ENCODE measurements at places on chromosomes 5 and 9.

DNA sequence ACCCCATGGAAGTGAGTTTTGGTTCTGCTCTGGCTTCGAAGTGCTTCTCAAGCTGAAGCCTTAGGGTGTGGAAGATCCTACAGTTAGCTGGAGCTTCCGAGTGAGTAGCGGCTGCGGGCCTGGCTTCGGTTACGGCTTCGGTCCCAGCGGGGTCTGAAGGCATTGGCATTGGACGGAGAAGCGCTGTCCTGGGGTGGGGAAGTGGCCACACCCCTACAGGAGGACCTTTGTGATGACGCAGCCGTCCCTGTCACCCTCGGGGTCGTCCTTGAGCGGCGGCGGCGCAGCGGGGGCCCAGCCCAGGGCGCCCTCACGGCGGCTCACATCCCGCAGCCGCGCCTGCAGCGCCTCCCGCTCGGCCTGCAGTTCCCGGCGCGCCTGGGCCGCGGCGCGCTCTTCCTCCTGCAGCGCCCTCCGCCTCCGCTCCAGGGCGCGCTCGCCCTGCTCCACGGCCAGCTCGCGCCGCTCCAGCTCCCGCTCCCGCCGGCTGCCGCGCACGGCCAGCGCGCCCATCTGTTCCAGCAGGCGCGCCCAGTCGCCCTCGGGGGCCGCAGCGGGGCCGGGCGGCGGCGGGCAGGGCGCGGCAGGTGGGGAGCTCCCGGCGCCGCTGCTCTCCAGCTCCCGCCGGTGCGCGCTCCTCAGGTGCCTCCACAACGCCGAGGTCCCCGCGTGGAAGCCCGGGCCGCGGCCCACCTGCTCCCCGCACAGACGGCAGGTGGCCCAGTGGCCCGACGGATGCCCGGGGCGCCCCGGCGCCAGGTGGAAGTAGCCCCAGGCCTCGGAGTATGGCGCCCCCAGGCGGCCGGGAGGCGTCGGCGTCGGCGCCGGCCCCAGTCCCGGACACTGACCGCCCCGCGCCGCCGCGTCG, 9.9 kb downstream of the ZBED3 start:
- DNase-seq, result peak; percentile 46

DNA sequence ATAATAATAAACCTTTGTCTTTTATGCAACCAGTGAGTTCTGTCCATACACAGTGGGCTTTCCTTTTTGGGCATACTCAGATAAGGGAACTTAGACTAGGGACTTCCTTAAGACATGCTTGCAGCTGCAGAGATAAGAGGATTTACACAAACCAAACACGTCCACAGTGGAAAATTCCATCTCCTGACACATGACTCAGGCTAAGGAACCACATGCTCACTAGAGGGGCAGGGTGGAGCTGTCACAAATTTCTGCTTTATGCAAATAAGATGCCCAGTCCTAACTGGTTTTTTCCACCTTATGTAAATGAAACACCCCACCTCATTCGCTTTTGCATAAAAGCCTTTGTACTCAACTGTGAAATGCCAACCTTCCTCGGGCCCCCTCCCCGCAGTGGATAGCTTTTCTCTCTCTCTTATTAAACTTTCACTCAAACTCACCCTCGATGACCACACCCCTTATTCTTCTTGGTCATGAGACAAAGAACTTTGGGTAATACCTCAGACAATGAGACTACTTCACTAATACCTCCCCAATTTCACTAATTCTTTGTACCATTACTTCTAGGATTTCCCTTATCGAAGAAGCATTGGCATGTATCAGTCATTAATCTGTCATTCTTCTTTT, 170.3 kb upstream of the FTMT start:
- no peak for DNase-seq

DNA sequence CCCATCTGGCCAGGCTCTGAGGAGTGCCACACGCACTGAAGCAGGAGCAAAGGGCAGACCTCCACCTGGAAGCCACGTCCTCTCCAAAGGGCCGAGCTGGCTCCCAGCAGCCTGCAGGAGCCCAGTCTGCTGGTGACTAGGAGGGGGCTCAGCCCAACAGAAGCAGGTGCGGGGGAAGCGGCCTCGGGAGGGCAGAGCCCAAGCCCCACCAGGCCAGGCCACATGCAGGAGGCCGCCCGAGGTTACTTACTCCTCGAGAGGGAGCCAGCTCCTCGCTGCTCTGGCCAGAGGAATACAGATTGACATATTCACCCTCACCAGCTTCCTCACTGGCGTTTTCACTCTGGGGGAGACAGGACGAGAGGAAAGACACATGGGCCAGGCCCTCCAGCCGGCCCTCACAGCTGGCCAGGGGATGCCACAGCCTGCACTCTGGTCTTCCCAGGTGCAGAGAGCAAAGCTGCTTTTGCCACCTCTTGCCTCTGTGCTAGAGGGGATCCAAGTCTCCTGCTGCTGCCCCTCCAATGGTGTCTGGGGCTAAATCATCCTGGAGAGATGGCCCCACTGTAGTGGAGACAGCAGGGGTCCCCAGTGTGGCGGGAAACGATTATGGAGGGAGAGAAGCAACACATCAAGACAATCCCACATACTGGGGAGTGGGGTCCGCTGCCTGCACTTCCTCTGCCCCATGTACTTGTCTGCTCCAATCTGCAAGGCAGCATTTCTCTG, 58.6 kb downstream of the PRRT1B start:
- DNase-seq, result no peak

DNA sequence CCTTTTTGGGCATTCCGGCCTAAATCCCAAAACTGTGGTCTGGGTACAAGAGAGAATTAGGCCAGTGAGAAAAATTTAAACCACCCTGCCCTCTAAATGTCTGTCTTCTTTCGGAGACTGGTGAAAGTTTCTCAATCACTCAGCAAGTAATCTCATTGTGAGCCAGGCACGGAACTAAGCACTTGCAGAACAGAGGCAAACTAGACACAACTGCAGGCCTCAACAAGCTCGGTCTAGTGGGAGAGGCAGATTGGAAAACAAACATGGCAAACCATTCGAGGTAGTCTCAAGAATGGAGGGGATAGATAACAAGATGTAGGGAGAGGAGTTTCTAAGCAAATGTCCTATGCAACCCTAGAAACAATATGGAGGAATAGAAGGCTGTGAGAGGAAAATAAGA, 8.9 kb upstream of the C5orf58 start:
- no peak for DNase-seq

DNA sequence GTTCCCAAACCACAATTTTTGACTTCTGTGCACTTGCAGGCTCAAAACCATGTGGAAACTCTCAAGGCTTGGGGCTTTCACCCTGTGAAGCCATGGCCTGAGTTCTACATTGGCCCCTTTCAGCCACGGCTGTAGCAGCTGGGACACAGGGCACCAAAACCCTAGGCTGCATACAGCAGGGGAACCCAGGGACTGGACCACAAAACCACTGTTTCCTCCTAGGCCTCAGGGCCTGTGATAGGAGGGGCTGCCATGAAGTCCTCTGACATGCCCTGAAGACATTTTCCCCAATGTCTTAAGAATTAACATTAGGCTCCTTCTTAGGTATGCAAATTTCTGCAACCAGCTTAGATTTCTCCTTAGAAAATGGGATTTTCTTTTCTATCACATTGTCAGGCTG, 312.1 kb upstream of the TUSC1 start:
- no peak for DNase-seq

GRCh38 chr5:141883184-141883891, 5.1 kb upstream of the PCDH1 start:
- DNase-seq, result no peak

DNA sequence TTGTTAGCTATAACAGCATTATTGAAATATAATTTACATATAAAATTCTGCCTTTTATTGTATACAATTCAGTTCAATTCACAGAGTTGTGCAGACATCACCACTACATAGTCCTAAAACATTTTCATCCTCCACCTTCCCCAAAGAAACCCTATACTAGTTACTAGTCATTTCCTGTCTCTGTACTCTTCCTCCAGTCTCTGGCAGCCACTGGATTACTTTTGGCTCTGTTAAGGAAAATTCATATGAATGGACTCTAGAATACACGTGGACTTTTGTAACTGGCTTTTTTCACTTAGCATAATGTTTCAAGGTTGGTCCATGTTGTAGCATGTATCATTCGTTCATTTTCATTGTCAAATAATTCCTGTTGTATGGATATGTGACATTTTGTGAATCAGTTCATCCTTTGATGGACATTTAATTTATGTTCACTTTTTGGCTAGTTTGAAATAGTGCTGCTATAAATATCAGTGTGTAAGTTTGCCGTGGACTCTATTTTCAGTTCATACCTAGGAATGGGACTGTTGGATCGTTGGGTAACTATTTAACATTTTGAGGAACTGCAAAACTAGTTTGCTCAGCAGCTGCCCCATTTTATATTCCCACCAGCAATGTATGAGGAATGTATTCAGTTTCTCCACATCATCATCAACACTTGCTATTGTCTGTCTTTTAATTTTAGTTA, 9.7 kb downstream of the ICE1 start:
- DNase-seq, result no peak

GRCh38 chr5:175281714-175282113, 162.3 kb downstream of the DRD1 start:
- DNase-seq, result no peak

DNA sequence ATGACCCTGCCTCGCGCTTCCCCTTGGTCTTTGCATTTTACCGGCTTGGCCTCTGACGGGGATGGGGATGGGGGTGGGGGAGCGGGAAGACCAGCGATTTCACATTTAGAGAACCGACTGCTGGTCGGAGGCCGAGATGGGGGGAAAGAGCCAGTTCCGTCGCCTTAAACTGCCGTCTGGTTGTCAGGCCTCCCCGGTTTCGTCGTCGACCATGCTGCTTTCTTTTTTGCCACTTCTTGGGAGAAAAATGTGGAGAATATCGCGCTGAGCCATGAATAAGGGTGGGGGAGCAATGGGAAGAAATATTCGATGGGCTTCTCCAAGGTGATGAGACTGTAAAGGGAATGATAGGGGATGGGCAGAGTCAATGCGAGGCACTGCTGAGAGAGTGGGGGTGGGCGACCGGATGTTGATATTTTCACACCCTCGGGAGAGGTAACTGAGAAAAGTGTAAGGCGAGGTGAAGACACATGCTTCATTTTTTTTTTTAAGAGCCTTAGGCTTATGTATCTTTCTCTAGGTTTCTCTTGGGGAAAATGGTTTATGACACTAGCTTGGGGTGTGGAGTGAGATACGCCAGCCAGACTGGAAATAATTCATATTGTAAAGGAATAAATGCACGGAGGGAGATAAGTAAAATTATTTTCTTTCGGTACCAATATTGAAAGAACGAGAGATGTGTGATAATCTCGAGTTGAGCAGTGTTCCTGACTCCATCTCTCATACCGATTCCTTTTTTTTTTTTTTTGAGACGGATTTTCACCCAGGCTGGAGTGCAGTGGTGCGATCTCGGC, 1.1 kb downstream of the KIF2A start:
- DNase-seq, result no peak

- no peak for DNase-seq
Observed at GRCh38 chr5:88815050-88815789, 67.8 kb downstream of the MEF2C start.

GRCh38 chr5:9318031-9318430, 227.8 kb downstream of the SEMA5A start:
- DNase-seq, result no peak

DNA sequence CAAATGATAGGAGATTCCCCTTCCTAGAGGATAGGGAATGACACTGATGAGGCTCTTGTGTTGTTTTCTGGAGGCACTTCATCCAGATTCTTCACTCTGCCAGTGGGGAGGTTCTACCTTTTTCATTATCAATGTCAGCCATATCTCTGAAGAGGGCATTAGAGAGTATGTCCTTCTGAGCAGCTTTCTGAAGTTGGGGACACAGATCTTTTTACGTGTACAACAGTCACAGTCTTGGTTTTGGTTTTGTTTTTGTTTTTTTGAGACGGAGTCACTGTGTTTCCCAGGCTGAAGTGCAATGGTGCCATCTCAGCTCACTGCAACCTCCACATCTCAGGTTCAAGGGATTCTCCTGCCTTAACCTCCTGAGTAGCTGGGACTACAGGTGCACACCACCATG, 22.6 kb downstream of the CENPH start:
- no peak for DNase-seq

DNA sequence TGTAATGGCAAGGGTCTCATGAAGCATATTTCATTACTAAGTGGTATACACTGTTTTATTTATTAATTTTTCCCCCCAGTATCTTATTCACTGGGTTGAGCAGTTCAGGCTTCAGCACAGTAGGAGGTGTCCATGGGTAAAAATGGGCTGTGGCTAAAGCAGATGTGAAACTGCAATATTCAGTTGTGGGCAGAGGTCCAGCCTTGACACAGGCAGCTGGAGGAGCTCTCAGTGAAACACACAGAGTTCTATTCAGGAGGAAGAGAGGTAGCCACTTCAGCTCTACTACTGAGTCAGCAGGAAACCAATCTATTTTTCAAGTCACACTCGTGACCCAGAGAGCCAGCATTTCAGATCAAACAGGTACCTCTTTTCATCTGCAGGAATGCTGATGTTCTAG, 418.3 kb downstream of the CDH10 start:
- DNase-seq, result no peak

Data from stimulated activated CD4-positive, alpha-beta T cell treated with anti-CD3 and anti-CD28 coated beads, TNF-alpha, amount 100 ng/mL, for 1 hour (primary cell).